ENCODE measurements at places on chromosomes 16 and 17.

GRCh38 chr17:32277284-32277683, 11.7 kb downstream of the RHBDL3 start:
- DNase-seq, result no peak

DNA sequence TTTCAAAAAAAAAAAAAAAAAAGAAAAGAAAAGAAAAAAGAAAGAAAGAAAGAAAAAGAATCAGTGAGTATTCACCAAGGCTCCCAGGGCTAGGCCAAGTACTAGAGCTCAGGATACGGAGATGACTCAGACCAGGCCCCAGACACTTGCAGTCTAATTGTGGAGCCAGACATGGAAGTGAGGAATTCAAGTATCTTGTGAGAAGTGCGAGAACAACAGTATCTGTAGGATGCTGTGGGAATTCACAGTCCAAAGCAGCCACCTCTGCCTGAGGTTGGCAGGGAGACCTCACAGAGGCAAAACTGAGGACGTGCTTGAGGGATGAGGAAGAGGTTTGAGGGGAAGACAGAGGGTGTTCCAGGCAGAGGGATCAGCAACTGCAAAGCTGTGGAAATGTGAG, 14.0 kb upstream of the ALDOA start:
- DNase-seq, result no peak

- DNase-seq, result peak; percentile 21
Measured at GRCh38 chr17:35467824-35468223, 19.3 kb upstream of the SLFN13 start.

- DNase-seq, result no peak
Measured at GRCh38 chr17:2860045-2860444, 63.8 kb downstream of the RAP1GAP2 start.

DNA sequence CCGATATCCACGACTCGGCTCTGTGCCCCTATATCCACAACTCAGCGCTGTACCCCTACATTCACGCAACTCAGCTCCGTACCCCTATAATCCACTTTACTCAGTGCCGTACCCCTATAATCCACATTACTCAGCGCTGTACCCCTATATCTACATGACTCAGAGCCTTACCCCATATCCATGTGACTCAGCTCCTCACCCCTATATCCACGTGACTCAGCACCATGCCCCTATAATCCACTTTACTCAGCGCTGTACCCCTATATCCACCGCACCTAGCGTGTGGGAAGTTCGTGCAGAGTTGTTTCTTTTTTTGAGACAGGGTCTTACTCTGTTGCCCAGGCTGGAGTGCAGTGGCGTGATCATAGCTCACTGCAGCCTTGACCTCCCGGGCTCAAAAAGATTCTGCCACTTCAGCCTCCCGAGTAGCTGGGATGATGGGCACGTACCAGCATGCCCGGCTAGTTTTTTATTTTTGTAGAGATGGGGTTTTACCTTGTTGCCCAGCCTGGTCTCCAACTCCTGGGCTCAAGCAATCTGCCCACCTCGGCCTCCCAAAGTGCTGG, 17.4 kb downstream of the CYB5D2 start:
- no peak for DNase-seq

DNA sequence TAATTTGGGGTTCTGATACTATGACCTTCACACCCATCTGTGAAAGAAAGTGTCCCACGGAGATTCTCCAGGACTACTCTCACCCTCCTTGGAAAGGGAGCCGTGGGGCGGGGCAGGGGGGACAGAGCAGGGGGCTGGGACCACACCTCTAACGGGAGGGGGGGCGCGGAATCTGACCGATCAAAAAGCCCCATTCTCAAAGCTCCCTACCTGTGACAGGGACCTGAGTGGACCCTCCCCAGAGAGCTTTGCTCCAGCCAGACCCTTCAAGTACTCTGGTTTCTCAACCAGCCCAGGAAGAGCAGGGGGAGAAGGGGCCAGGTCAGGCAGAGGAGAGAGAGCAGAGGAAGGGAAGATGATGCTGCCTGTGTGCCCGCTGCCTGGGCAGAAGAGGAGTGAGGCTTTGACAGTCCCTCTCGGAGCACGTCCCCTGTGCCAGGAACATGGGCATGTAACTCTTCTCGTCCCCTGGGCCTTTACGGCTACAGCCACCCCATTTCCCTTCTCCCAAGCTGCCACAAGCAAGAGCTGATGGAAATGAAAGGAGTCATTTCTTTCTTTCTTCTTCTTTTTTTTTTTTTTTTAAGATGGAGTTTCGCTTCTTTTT, 682 bp downstream of the XAF1 start:
- peak; percentile 61 for DNase-seq

GRCh38 chr16:47699106-47699505, 238.0 kb downstream of the PHKB start:
- no peak for DNase-seq

DNA sequence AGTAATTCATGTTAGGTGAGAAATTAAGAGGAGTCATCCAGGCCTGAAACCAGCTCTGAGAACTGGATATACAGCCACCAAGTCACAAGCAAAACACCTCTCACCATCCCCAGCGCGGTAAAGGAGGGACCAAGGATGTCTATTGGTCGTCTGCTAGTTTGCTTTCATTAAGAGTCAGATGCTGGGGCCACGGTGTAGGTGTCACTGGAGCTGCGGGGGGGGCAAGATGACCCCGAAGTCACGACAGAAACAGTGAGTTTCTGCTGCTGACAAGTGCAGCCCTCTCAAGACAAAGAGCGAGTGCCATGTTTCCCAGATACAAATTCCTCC, 790 bp downstream of the NCBP3 start:
- DNase-seq, result peak; percentile 44

DNA sequence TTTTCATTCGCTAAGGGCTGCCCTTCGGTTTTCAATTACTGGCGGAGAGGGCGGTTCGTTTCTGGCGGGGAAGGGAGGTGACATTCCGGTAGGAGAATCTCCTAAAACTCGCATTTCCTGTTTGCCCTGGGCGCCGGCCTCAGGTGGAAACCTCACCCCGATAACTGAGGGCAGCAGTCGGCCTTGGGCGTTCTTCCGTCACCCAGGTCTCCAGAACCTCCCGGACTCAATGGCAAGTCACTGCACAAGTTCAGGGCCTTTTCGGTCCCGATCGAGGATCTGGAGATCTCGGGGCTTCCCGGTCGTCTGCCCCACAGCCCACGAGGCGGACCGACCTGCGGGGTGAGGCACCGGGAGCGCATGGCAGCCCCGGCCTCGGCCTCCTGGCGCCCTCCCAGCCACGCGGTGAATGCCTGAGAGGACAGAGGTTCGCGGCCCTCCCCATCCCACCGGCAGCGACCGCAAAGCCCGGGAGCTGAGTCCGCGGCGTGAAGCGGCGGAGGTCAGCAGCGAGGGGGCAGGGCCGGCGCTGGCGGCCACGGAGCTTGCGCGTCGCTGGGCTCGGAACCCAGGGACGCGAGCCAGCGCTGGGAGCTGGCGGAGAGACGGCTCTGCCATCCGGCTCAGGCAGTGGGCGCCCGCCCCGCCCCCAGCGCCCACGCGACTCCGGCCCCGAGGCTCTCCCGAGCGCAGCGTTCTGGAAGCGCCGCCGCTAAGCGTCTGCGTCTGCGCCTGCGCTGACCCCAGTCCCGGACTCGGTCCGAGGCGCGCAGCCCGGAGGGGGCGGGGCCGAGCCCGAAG, 58.4 kb downstream of the SRL start:
- DNase-seq, result peak; percentile 89

DNA sequence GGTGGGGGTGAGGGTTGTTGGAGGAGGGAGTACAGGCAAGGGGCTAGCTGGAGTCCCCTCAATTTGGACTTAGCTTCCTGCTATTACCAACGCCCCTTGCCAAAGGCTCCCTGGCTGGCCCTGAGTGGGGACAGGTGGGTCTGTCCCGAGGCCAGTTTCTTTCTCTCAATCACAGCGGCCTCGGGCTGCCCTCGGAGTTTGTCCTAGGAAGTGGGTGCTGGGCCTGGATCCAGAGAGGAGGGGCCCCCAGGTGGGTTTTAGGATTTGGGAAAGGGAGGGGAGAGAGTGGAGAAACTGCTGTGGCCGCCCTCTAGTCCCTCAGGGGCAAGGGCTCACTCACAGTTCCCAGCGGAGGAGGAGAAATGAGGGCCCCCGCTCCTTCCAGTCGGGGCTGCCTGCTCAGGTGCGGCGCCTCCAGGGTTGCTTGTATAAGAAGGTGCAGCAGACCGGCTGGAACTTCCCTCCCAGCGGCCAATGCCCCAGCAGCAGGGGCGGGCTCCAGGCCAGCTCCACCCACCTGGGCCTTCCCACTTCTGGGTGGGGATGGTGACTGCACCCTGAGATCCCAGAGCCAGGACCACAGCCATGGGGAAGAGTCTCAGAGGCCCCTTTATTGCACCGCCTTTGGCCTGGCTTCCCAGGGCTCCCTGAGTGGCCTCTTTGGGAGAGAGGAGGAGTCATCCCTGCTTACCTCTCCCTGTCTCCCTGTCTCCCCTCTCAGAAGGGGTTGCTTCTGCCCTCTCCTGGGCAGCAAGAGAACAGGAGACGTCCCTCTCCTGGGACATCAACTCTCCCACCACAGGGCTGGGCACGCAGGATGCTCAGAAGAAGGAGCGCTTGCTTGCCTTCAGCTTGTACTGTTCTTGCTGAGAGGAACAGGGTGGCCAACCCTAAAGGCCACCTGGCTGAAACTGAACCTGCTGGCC, 112.0 kb upstream of the SMURF2 start:
- DNase-seq, result no peak

DNA sequence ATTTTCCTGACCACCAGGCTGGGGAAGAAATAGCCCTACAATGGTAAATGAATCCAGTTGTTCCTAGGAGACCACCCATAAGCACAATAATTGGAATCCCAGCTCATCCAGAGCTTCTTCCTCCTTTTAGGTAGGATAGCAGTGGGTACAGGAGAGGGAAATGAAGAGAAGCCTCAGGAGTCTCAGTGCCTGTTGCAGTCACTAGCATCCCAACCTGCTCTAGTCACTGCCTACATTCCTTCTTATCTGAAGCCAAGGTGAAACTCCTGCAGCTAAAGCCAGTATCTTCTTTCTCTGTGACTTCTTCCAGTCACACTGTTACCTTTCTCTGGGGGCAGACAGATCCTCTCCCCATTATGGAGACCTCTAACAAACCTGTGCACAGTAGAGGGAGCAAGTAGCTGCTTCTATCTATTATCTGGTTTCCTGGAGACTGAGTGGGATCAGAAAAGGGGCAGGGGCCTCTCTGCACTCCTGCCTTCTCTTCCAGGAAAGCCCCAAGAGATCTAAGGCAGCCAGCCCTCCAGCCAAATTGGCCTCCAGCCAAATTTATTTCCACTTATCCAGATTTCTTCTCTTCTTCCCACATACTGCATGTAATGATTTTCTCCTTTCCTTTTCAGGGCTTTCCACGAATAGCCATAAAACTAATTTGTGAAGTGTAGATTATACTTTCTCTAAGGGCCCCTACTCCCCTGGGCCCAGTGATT, 85.5 kb downstream of the SSH2 start:
- no peak for DNase-seq

DNA sequence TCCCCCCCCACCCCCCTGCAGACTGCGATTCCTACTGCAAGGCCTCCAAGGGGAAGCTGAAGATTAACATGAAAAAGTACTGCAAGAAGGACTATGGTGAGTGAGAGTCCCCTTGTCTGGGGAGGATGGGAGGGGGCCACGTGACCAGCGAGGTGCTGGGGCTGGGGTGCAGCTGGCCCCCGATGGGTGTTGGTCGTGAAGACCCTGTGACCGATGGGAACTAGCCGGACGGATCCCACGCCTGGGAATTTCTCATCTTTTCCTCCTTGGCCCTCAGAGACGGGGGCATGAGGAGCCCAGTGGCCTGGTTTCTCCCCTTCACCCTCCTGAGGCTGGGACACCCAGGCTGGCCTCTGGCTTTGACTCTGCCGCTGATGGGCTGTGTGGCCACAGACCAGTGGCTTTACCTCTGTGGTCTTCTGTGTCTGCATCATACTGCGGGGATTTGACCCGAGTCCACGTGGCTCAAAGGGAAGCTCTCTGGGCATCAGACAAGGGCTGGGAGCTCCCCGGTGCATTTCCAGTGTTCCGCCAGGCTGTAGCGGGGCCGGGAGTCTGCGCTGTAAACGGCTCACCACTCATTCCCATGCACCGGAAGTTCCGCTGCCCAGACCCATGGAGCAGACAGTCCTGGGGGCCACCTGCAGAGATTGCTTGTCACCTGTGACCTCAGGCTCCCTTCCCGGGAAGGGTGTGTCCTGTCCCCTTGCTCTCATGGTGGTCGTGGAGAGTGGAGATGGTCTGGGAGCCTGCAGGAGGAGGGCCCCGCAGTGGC, 200.0 kb downstream of the NTN1 start:
- no peak for DNase-seq

DNA sequence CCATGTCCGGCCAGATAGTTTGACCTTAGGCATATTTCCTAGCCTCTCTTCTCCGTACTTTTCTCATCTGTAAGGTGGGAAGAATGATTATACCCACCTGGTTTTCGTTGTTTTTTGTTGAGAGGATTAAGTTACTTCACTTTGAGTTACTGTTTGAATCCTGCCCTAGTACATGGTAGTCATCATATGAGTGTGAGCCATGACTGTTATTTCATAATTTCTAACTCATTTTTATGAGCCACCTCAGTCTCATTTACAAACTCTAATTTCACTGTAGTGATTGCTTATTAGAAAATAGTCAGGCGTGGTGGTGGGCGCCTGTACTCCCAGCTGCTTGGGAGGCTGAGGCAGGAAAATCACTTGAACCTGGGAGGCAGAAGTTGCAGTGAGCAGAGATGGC, 45.1 kb downstream of the YPEL2 start:
- DNase-seq, result no peak

DNA sequence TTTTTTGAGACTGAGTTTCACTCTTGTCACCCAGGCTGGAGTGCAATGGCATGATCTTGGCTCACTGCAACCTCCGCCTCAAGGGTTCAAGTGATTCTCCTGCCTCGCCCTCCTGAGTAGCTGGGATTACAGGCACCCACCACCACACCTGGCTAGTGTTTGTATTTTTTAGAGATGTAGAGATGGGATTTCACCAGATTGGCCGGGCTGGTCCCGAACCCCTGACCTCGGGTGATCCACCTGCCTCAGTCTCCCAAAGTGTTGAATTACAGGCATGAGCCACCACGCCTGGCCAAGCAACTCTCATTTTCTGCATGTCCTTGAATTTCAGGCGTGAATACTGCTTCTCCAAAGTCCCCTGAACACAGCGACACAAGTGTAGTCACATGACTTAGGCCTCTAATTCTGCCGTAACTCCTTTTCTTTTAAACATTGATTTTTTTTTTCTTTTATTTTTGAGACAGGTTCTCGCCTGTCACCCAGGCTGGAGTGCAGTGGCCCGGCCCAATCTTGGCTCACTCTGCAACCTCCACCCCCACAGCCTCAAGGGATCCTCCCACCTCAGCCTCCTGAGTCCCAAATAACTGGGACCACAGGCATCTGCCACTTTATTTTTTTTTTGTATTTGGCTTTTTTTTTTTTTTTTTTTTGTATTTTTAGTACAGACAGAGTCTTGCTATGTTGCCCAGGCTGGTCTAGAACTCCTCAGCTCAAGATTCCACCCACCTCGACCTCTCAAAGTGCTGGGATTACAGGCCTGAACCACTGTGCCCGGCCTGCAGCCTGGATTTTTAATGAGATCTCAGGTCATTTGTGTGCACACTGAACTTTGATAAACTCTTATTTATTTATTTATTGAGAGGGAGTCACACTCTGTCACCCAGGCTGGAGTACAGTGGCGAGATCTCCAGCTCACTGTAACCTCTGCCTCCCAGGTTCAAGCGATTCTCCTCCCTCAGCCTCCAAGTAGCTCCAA, 124.6 kb downstream of the KCNJ18 start:
- no peak for DNase-seq
